ENCODE measurements at places on chromosomes 5 and 9.

DNA sequence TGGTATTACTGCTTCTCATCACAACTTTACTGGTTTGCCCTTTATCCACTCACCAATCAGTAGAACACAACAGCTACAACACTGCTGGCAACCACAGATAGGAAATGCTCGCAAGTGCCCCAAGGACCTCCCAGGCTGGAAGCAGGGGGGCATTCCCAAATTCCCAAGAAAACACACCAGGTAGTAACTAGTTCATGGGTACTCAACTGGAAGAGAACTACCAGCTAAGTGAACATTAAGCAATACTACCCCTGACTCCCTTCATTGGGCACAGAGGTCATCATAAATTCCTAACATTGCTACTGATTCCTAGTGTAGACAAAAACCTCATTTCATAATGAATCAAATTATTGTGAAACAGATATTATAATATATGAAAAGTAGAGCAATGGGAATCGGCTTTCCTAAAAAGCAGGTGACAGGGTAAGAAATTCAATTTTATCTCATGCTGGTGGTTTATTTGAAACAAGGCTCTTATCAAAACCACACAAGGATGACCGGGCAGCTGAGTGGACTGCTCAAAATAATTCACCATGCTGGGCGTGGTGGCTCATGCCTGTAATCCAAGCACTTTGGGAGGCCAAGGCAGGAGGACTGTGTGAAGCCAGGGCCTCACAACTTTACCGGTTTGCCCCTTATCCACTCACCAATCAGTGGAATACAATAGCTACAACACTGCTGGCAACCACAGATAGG, 81.6 kb downstream of the TLE1 start:
- no peak for DNase-seq

DNA sequence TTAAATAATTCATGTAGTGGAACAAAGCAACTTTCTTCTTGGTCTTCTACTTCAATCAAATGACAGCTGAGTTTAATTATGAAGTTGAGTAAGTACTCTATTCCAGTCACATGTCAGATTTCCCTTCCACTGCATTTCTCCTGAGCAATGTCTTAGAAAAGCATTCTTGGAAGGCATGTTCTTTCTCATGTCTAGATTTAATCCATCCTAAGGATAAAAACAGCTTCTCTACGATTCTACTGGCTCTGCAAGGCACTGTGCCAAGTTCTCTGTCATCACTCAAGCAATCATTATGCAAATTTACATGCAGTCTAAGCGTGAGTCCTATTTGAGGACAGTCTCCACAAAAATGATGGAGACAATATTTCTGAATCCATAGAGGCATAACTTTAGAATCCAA, 142.4 kb downstream of the YIPF5 start:
- DNase-seq, result no peak

- no peak for DNase-seq
Measured at GRCh38 chr9:110602281-110602680, 22.7 kb upstream of the SVEP1 start.

- DNase-seq, result no peak
Measured at GRCh38 chr9:15743512-15743911, 190.7 kb downstream of the CCDC171 start.

GRCh38 chr9:78958892-78959291, 612.9 kb upstream of the TLE4 start:
- DNase-seq, result no peak

GRCh38 chr5:82786748-82787147, 290.4 kb downstream of the TMEM167A start:
- DNase-seq, result no peak

DNA sequence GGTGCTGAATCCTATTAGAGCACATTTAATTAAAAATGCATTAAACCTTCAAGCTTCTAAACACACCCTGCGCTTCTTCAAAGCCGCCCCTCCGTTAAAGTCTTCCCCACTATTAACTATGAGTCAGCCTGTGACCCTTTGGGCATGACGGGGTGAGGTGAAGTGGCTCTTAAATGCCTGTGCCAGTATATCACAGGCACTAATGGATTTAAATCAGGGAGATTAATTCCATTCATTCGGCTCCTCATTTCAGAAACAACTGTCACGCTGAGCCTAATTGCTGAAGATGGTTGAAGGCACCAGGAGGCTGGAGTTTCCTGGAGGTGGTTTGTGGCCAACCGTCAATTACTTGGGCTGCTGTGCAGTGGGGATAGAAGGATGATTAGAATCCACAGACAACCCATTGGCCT, 192.6 kb upstream of the MSX2 start:
- no peak for DNase-seq

DNA sequence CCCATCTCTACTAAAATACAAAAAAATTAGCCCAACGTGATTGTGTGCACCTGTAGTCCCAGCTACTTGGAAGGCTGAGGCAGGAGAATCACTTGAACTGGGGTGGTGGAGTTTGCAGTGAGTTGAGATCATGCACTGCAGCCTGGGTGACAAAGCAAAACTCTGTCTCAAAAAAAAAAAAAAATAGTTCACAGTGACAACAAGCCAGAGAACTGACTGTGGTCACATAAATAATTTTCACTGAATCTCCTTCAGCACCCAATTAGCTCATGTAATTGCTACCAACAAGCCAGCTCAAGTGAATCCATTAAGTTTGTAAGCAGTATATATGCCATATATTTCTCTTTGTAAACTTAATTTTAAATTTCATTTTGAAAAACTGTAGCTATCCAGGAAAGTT, 14.5 kb upstream of the AFAP1L1 start:
- DNase-seq, result no peak

GRCh38 chr5:173670130-173670651, 53.7 kb upstream of the BOD1 start:
- DNase-seq, result no peak

GRCh38 chr9:128093011-128093410, 25.0 kb downstream of the SLC25A25 start:
- DNase-seq, result no peak

- no peak for DNase-seq
Measured at GRCh38 chr9:130286072-130286770, 20.7 kb downstream of the HMCN2 start.

DNA sequence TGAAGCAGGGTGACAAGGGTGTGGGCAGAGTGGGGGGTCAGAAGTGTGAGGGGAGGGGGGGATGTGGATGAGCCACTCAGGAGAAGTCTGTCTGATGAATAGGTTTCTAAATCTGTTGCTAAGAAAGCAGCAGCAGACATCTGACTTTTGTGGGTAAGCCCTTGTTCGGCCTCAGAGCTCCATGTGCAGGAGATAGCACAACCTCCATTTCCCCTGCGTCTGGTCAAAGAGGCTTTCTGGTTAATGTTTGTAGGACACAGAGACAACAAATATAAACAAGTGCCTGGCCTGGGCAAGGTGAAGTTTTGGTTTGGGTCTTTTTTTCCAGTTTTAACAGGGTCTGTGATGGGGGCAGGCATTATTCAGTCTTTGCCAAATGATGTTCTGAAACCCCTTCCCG, 57.0 kb upstream of the GNE start:
- no peak for DNase-seq

DNA sequence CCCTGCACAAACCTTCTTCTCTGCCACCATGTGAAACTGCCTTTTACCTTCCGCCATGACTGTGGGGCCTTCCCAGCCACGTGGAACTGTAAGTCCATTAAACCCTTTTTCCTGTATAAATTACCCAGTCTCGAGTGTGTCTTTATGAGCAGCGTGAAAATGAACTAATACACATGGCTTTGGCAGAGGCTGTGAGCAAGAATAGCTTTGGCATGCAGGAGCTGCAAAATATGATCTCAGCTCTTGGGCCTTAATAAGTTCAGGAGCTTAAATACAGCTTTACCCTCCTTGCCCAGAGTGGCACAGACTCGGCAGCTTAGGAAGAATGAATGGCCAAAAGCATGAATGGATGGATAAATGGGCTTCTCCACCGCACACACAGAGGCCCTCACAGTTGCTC, 15.7 kb upstream of the SLC36A1 start:
- no peak for DNase-seq

- no peak for DNase-seq
Measured at GRCh38 chr5:8295141-8295540, 426.2 kb downstream of the MTRR start.

DNA sequence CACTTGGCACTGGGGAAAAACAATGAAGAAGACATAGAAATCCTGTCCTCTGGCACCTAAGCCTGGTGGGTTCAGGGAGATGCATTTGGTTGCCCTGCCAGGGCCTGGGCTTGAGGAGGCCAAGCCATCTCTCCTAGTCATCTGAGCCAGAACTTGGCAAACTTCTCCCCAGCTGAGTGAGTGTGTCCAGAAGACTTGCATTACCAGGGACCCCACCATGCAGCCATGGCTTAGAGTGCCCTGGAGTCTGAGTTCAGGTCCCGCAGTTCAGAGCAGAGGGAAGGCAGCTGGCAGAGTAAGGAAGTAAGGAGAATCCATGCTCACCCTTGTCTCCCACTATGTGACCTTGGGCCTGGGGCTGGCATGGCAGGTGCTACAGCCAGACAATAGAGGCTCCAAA, 37.4 kb upstream of the FCN1 start:
- no peak for DNase-seq

DNA sequence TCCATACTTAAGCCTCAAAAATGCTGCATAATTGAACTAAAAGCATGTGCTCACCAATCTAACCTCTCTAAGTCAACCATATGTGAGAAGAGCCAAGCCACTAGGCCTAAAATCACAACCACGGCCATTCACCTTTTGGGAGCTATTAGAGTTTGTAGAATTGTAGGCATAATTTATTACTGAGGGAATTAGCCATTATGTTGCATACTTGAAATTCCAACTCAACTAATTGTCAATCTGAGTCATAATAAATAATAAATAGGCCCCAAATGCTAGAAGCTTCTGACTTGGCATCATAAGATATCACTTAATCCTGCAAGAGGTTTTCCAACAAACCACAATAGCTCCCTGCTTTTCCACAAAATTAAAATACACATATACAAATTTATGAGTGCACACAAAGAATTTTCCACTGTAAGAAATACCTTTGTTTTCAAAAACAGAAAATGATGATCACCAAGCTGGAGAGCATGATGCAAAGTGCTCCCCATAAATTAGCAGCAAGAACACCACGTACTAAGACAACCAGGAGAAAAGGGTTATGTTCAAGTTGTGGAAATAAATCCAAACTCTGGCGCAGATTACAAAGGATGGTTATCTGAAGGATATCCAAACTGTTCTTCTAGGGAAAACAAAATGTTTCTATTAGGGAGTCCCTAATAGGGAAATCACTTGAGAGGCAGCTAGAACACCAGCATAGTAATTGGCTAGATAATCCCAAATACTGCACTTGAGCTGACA, 250.0 kb upstream of the SLC30A5 start:
- DNase-seq, result no peak

- DNase-seq, result no peak
Measured at GRCh38 chr9:81666123-81666522, 23.2 kb downstream of the TLE1 start.

DNA sequence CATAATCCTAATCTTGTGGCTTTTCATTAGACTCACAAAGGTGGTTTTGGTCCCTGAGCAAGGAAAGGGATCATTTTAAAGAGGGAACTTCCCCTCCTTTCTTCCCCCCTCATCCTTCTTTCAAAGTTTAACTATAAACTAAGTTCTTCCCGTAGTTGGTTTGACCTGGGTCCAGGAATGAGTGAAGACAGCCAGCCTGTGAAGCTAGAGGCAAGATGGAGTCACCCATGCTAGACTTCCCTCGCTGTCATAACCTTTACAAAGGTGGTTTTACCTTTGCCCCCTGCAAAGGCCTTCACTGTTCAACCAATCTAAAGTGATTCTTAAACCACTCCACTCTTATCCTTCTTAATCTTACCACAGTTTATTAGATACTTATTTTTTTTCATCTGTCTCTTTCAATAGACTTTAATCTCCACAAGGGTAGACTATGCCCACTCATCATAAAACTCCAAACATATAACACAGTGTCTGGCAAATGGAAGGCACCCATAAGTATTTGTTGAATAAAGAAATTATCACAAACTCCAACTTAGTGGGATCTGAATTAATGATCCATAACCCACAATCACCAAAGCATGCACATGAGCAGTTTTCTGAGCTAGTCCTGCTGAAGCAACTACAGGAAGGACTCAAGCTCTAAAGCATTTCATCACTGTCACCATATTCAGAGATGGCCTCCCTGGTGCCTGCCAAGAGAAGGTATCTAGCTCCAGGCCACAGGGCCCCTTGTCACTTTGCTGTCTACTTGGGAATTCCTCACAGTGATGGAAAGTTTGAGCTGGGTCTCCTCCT, 369.0 kb downstream of the SPOCK1 start:
- no peak for DNase-seq

- DNase-seq, result no peak
Measured at GRCh38 chr5:171092194-171092593, 216.9 kb upstream of the TLX3 start.

DNA sequence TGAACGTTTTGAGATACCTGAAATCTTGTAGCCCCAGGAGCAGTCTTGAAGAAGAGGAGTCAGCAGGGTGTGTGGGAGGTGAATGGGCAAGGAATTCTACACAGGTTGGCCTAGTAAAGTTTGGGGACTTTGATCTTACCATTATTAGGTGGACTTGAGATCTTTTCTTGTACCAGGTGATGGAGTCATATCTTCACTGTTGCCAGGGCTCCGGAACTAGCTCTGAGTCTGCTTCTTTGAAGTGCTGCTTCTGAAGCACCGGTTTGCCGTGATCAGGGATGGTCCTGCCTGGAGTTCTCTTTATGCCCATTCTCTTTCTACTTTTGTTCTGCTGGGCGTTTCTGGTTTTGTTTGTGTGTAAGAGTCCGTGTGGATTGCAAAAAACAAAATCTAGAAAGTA, 27.4 kb downstream of the RCL1 start:
- no peak for DNase-seq

DNA sequence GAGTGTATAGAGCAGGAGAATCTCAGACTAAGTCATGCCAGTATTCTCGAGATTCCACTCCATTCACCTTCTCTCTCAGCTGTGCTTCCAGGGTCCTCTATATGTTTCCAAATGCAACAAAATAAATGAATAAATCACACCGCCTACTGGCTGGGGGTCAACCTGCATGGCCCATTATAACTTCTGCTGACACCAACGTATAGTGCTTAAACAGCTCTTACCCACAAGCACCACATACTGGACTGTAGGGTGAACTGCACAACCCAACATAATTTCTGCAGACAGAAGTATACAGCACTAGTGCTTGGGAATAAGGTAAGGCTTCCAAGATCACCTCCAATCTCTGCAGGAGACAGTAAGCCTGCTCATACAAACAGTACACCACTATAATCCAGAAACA, 33.1 kb upstream of the HTR4 start:
- no peak for DNase-seq

DNA sequence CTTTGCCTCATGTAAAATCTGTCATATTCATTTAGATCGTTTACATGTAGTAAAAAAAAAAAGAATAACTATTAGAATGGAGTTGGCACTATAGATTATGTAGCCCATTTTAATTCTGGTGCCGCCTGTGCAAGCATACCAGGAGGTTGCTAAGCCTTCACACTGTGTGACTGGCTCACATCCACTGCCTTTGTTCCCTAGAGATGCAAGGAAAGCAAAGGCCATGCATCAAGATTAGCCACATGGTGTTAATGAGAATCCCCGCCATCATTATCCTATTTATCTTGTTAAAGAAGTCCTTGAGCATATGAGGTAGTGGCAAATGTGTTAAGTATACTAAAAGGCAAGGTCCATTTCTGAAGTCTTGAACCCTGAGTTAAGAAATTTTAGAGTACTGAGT, 279.6 kb downstream of the RFX3 start:
- DNase-seq, result no peak

- no peak for DNase-seq
Measured at GRCh38 chr5:125367702-125368101, 621.3 kb upstream of the ZNF608 start.

- peak; percentile 70 for DNase-seq
Measured at GRCh38 chr5:173329491-173330337, 1.5 kb upstream of the STC2 start.

GRCh38 chr5:144024545-144024944, 145.9 kb downstream of the YIPF5 start:
- no peak for DNase-seq
